Mesothelial cell of epicardium (in vitro differentiated cells): ENCODE measurements at places on chromosomes 5 and 9. TPM values are rescaled to one million over a fixed set of nuclear protein-coding genes. Genes with fewer than 3 reads are reported as not detected.

LRRC19 gene
- total RNA-seq: not detected in 3 replicates

FBN2 gene
- total RNA-seq: 238 to 252 TPM (median 244 TPM) in 3 replicates

GRXCR2 gene
- total RNA-seq: not detected in 3 replicates

SCGB3A2 gene
- 0.49 TPM in 1 of 3 replicates, not detected in the others for total RNA-seq

SH3TC2 gene
- total RNA-seq: 5.2 to 6.8 TPM (median 5.6 TPM) in 3 replicates

TAL2 gene
- total RNA-seq: 0.47 to 0.99 TPM (median 0.84 TPM) in 3 replicates

ZNF366 gene
- not detected in 3 replicates for total RNA-seq

HRCT1 gene
- total RNA-seq: 0.72 to 1.2 TPM (median 1.0 TPM) in 3 replicates

FOXD4 gene
- 0.35 to 0.67 TPM (median 0.38 TPM) in 3 replicates for total RNA-seq

PRXL2C gene
- 4.6 to 4.7 TPM (median 4.7 TPM) in 3 replicates for total RNA-seq

IFNB1 gene
- not detected in 3 replicates for total RNA-seq

CCDC152 gene
- total RNA-seq: not detected in 3 replicates

DNA sequence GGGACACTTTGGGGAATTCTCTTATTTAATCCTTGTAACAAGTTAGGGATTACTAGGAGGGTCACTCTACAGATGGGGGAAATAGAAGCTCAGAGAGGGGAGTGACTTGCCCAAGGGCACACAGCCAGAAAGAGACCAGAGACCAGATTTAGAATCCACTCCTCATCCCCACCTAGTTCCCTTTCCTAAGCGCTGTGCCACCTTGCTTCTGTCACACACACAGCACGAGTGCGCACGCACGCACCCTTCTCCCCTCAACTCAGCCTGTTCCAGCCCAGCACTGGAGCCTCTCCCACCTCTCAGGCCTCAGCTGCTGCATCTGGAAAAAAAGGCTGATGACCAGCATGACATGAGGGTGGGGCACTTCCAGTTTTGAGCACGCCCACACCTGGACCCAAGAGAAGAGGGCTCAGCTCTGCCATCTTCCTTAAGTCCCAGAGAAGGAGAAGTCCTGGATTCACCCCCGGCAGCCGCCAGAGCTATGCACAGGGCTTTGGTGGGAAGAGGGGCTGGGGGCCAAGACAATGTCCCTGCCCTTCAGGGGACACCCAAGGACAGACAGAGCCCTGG is 18.5 kb downstream of the NR5A1 start:
- H3K4me3 ChIP-seq: no peak overlapping the region
- H3K36me3 ChIP-seq: no peaks in the 10 kb centered on the region
- peaks cover 43% of the 10 kb centered on the region for H3K27me3 ChIP-seq

GRCh38 chr5:15600035-15600434 is 100.1 kb downstream of the FBXL7 start:
- H3K4me3 ChIP-seq: no peak overlapping the region
- H3K27ac ChIP-seq: peak overlapping the region; percentile 84
- no peaks in the 10 kb centered on the region for H3K27me3 ChIP-seq
- H3K36me3 ChIP-seq: peaks cover 23% of the 10 kb centered on the region
- H3K4me1 ChIP-seq: peaks cover 60% of the 10 kb centered on the region
- no peak for DNase-seq

DNA sequence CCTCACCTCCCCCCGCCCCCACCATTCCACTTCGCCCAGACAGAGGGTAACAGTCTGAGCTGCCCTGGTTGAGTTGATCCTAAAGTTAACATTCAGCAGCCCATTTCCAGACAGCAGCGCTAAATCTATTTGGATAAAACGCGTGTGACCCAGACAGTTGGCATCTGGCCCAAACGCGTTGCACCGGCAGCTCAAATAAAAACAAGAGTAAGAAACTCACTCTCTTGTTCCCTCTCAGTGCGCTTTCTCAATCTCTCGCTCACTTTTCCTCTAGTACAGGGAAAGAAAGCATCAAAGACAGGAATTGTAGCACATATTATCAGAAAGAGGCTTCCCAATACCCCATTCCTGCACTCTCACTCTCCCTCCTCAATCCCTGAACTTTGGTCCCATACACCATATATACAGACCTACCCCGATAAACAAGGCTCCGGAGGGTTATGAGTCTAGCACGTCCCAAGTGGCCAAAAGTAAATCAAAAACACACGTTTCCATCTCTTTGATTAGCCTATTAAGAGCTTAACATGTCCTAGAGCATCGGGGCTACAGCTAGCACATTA is 1.3 kb downstream of the ADAMTS6 start:
- H3K27ac ChIP-seq: no peak overlapping the region
- no peaks in the 10 kb centered on the region for H3K36me3 ChIP-seq
- peaks cover 26% of the 10 kb centered on the region for H3K4me1 ChIP-seq
- H3K4me3 ChIP-seq: no peak overlapping the region
- DNase-seq: peak; percentile 71

DNA sequence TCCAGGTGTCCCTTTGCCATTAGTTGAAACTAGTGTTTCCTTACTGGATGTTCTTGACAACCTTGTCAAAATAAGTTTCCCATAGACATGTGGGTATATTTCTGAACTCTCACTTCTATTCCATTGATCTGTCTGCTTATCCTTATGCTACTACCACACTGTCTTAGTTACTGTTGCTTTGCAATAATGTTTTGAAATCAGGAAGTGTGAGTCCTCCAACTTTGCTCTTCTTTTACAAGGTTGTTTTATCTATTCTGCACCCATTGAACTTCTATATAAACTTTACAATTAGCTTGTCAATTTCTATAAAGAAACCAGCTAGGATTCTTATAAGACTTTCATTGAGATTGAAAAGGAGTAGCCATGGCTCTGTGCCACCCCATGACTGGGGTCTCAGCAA is 24.3 kb downstream of the CD14 start:
- H3K4me3 ChIP-seq: no peak overlapping the region
- H3K27me3 ChIP-seq: peaks cover 3% of the 10 kb centered on the region
- H3K36me3 ChIP-seq: no peaks in the 10 kb centered on the region
- H3K4me1 ChIP-seq: no peaks in the 10 kb centered on the region
- no peak overlapping the region for H3K27ac ChIP-seq

- no peak for DNase-seq
- H3K27ac ChIP-seq: no peak overlapping the region
- no peak overlapping the region for H3K4me3 ChIP-seq
- peaks cover 2% of the 10 kb centered on the region for H3K36me3 ChIP-seq
- H3K4me1 ChIP-seq: no peaks in the 10 kb centered on the region
These were observed 460.0 kb downstream of the PSAT1 start for GRCh38 chr9:78756813-78757510.

GRCh38 chr9:36903541-36904435 is 130.3 kb downstream of the PAX5 start:
- H3K36me3 ChIP-seq: no peaks in the 10 kb centered on the region
- H3K27ac ChIP-seq: no peak overlapping the region
- no peak overlapping the region for H3K4me3 ChIP-seq
- H3K4me1 ChIP-seq: peaks cover 17% of the 10 kb centered on the region
- no peak for DNase-seq

DNA sequence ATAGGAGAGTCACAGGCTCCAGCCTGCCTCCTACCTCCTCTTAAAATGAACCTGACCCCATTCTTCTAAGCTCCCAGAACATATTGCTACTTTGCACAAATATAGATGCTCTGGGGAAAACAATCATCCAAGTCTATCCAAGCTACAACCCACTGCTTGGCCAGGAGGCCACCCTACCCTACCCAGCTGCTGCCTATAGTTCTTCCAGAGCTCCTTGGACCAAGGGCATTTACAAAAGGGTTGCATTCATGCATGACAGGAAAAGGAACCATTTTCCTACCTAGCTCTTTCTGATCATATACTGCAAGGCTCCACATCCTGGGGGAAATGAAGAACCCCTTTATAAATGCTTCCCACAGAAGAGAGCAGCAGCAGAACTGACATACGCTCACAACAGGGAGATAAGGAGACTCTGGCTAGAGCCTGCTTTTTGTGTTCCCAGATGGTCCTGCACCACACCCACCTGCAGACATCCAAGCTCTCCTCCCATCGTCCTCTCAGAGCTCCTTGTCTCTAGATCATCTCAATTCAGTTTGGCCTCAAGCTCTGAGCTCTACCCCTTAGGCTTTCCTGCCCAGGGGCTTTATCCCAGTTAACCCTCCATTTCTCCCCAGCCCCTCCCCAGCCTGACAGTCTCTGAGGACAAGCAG is 185.5 kb downstream of the SPOCK1 start:
- no peaks in the 10 kb centered on the region for H3K36me3 ChIP-seq
- H3K4me3 ChIP-seq: no peak overlapping the region
- no peak overlapping the region for H3K27ac ChIP-seq
- H3K27me3 ChIP-seq: peaks cover 68% of the 10 kb centered on the region
- no peak for DNase-seq

GRCh38 chr5:60490597-60491166 is 209.3 kb downstream of the DEPDC1B start:
- no peak for DNase-seq
- peak overlapping the region; percentile 76 for H3K4me3 ChIP-seq
- no peaks in the 10 kb centered on the region for H3K27me3 ChIP-seq
- H3K36me3 ChIP-seq: no peaks in the 10 kb centered on the region
- H3K4me1 ChIP-seq: peaks cover 74% of the 10 kb centered on the region
- H3K27ac ChIP-seq: peak overlapping the region; percentile 92

DNA sequence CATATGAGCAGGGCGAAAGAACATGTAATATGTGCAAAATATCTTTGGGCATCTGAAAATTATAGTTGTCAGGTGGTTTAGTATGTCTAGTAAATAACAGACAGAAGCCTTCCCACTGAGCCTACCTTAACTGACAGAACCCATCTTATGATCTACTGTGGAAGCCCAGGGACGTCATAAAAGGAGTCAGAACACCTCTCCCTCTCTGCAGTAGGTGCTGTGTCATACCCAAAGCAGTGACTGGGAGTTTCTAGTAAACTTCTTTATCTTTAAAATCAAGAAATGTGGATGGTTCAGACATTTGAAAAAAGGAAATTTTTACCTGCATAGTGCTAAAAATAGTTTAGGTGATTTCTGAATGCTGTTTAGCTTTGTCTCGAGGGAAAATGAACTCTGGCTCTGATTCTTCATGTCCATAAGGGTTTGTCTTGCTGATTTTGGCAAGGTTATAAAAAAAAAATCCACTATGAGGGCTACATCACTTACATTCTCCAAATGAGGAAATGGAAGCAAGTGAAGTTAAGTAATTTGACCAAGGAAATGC is 104.0 kb downstream of the NUDT12 start:
- H3K36me3 ChIP-seq: no peaks in the 10 kb centered on the region
- no peak for DNase-seq
- H3K27ac ChIP-seq: no peak overlapping the region
- H3K4me3 ChIP-seq: no peak overlapping the region

DNA sequence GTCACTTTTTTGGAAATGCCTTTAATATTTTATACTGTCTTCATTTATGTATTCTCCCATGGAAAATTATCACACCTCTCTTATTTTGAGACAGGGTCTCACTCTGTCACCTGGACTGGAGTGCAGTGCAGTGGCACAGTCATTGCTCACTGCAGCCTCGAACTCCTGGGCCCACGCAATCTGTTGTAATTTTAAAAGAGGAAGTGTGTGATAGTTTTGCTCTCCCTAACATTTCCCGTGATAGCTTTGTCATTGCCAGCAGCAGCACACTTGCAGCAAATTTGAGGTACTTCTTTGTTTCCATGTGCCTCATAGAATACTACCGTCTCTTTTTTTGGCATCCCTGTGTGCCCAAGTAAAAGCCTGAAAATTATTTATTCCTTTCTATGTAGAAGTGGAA is 103.5 kb downstream of the RNF180 start:
- H3K4me3 ChIP-seq: no peak overlapping the region
- no peak overlapping the region for H3K27ac ChIP-seq
- no peaks in the 10 kb centered on the region for H3K27me3 ChIP-seq
- no peak for DNase-seq
- H3K36me3 ChIP-seq: no peaks in the 10 kb centered on the region

GRCh38 chr5:77204967-77205366 is 5.5 kb upstream of the PDE8B start:
- no peak overlapping the region for H3K4me3 ChIP-seq
- no peak for DNase-seq
- H3K27ac ChIP-seq: no peak overlapping the region
- no peaks in the 10 kb centered on the region for H3K36me3 ChIP-seq

- H3K27me3 ChIP-seq: no peaks in the 10 kb centered on the region
- peaks cover 38% of the 10 kb centered on the region for H3K4me1 ChIP-seq
- peak overlapping the region; percentile 16 for H3K4me3 ChIP-seq
- peaks cover 31% of the 10 kb centered on the region for H3K36me3 ChIP-seq
These were observed 3.4 kb downstream of the VCP start for GRCh38 chr9:35069020-35069419.

- no peak overlapping the region for H3K27ac ChIP-seq
- H3K4me3 ChIP-seq: no peak overlapping the region
- peaks cover 8% of the 10 kb centered on the region for H3K4me1 ChIP-seq
- no peaks in the 10 kb centered on the region for H3K36me3 ChIP-seq
- DNase-seq: no peak
These were observed 84.9 kb downstream of the TRPM3 start for GRCh38 chr9:71036501-71036900.

GRCh38 chr5:2615917-2616316 is 135.6 kb downstream of the IRX2 start:
- DNase-seq: no peak
- H3K27ac ChIP-seq: no peak overlapping the region
- no peak overlapping the region for H3K4me3 ChIP-seq
- H3K4me1 ChIP-seq: peaks cover 3% of the 10 kb centered on the region

DNA sequence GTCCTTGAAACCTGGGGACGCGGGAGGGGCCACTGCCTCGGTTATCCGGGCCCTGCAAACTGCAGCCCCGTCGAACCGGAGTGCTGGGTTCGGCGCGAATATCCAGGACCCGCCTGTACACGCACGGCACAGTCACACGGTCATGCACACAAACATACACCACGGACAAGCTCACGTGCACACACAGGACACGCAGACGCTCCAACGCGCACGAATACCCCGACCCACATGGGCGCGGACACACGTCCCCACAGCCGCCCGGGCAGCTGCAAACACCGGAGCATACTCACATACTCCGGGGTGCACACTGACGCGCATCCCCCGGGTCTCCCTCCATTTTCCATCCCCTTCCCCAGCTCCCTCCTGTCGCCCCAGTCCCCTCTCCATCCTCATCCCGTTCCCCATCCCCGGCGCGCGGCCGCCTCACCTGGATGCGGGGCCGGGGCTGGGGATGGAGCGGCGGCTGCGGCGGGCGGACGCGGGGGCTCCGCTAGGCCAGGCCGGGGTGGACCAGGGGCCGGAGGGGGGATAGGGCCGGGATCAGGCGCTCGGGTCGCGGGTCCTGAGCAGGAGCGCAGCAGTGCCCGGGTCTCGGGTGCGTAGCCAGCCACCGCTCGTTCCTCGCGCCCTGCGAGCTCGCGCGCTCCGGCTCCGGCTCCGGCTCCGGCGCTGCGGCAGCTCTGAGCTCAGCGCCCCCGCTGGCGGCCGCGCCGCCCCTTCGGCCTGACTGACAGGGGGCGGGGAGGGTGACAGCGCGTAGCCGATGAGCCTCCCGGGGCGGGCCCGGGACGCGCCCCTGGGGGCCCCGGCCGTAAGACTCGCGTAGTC is at the start of the genes EIF4E1B and SNCB:
EIF4E1B (plus strand) TSS at position 823 of the 828 bp plus-strand sequence. CDS start 12,113 bp downstream, outside the sequence.
SNCB (minus strand) TSS at position 682 of the 828 bp plus-strand sequence. CDS start 880 bp downstream, outside the sequence.
- DNase-seq: no peak
- peak within 1 kb of the TSS; percentile 32 for H3K4me3 ChIP-seq
- no peak within 1 kb of the TSS for H3K27ac ChIP-seq
- peaks cover 4% of the 10 kb centered on the region for H3K4me1 ChIP-seq
- H3K27me3 ChIP-seq: peaks cover 93% of the 10 kb centered on the region
